Activated CD8-positive, alpha-beta memory T cell treated with anti-CD3 and anti-CD28 coated beads, Interleukin-2, amount 10 ng/mL, durations not matched to agents 7 days and 5 days (primary cell): ENCODE measurements at places on chromosomes 4 and X.
A peak's percentile ranks its signal among the peaks of the same experiment; 100 is the strongest.

DNA sequence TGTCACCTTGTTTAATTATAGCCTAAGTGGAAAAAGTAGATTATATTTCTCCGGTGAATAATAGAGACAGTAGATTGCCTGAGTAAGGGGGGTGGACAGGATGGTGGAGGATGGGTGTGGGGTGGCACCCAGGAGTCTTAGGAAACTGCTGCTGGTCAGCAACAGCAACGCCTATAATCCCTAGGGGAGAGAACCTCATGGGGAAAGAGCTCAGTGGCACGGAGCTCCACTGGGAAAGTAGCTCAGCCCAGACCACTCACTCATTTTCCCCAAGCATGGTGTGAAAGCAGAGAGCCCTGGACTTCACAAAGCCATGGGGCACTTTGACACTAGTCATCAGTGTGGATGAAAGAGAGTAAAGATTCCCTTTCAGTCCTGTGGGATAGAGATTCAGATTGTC is 31.1 kb downstream of the METTL14 start:
- no peak overlapping the region for H3K4me3 ChIP-seq
- H3K27ac ChIP-seq, result no peak overlapping the region
- H3K4me1 ChIP-seq, result peaks cover 8% of the 10 kb centered on the region
- peaks cover 16% of the 10 kb centered on the region for H3K36me3 ChIP-seq
- H3K27me3 ChIP-seq, result no peaks in the 10 kb centered on the region
- DNase-seq, result no peak

GRCh38 chr4:11543706-11544105 is 115.0 kb upstream of the HS3ST1 start:
- no peaks in the 10 kb centered on the region for H3K27me3 ChIP-seq
- no peak overlapping the region for H3K27ac ChIP-seq
- H3K4me1 ChIP-seq, result no peaks in the 10 kb centered on the region
- H3K4me3 ChIP-seq, result no peak overlapping the region
- DNase-seq, result no peak
- no peaks in the 10 kb centered on the region for H3K36me3 ChIP-seq

DNA sequence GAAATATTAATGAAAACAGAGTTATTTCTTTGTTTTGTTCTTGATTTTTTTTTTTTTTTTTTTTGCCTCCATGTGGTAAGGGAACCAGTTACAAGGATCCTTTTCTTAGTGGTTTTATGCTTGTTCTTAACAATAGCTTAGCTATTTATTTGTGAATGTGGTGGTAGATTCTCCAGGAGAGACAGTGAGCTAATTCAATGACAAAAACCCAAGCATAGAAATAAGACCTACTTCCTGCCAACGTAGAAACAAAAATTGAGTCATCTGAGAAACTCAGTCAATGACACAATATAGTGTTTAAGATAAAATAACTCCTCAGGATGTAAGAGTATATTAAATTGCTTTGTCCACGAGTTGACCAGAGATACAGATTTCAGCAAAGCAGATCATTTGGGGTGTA is 863.8 kb upstream of the PABPC4L start:
- DNase-seq, result no peak
- no peaks in the 10 kb centered on the region for H3K36me3 ChIP-seq
- no peak overlapping the region for H3K27ac ChIP-seq
- H3K27me3 ChIP-seq, result no peaks in the 10 kb centered on the region
- no peak overlapping the region for H3K4me3 ChIP-seq
- H3K4me1 ChIP-seq, result no peaks in the 10 kb centered on the region

DNA sequence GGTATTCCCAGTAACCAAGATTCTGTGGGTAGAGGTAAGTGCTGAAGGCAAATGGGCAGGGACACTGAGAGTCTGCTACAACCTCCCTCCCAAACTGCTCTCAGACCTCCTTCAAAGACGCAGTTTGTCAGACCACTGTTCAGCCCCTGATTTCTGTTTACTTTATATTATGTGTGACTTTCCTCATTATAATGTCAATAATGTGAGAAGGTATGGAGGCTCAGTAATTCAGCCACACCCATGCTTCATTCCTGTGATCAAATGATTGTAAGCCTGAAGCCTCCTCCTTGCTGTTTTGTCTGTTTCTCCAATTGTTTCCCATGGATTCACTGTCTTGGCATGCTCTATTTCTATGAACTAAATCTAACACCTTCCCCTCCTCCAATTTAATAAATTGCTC is 75.6 kb downstream of the SYTL5 start:
- no peaks in the 10 kb centered on the region for H3K27me3 ChIP-seq
- no peak overlapping the region for H3K27ac ChIP-seq
- no peak overlapping the region for H3K4me3 ChIP-seq
- DNase-seq, result no peak
- H3K36me3 ChIP-seq, result no peaks in the 10 kb centered on the region
- H3K4me1 ChIP-seq, result no peaks in the 10 kb centered on the region

- H3K27me3 ChIP-seq, result peaks cover 21% of the 10 kb centered on the region
- no peak for DNase-seq
- H3K4me1 ChIP-seq, result no peaks in the 10 kb centered on the region
- no peak overlapping the region for H3K4me3 ChIP-seq
These were observed 95.8 kb downstream of the PALLD start for GRCh38 chr4:168592676-168593075.

- H3K27ac ChIP-seq, result no peak overlapping the region
- H3K36me3 ChIP-seq, result peaks cover 15% of the 10 kb centered on the region
- no peak overlapping the region for H3K4me3 ChIP-seq
- no peaks in the 10 kb centered on the region for H3K27me3 ChIP-seq
- peaks cover 24% of the 10 kb centered on the region for H3K4me1 ChIP-seq
These were observed 78.4 kb upstream of the MAP3K15 start for GRCh38 chrX:19593690-19594089.

GRCh38 chr4:70660106-70660505 is 6.2 kb downstream of the JCHAIN start:
- no peak overlapping the region for H3K4me3 ChIP-seq
- H3K36me3 ChIP-seq, result no peaks in the 10 kb centered on the region
- no peak overlapping the region for H3K27ac ChIP-seq
- H3K27me3 ChIP-seq, result peaks cover 2% of the 10 kb centered on the region
- H3K4me1 ChIP-seq, result peaks cover 17% of the 10 kb centered on the region

- no peak for DNase-seq
- H3K27me3 ChIP-seq, result no peaks in the 10 kb centered on the region
- no peaks in the 10 kb centered on the region for H3K36me3 ChIP-seq
- H3K27ac ChIP-seq, result no peak overlapping the region
- H3K4me1 ChIP-seq, result no peaks in the 10 kb centered on the region
These were observed 24.5 kb upstream of the NEXMIF start for GRCh38 chrX:74949717-74950116.

- H3K4me3 ChIP-seq, result no peak overlapping the region
- peak; percentile 72 for DNase-seq
- peaks cover 34% of the 10 kb centered on the region for H3K27me3 ChIP-seq
- H3K36me3 ChIP-seq, result no peaks in the 10 kb centered on the region
- no peak overlapping the region for H3K27ac ChIP-seq
- peaks cover 9% of the 10 kb centered on the region for H3K4me1 ChIP-seq
These were observed 36.1 kb upstream of the IQSEC2 start for GRCh38 chrX:53317365-53318069.

DNA sequence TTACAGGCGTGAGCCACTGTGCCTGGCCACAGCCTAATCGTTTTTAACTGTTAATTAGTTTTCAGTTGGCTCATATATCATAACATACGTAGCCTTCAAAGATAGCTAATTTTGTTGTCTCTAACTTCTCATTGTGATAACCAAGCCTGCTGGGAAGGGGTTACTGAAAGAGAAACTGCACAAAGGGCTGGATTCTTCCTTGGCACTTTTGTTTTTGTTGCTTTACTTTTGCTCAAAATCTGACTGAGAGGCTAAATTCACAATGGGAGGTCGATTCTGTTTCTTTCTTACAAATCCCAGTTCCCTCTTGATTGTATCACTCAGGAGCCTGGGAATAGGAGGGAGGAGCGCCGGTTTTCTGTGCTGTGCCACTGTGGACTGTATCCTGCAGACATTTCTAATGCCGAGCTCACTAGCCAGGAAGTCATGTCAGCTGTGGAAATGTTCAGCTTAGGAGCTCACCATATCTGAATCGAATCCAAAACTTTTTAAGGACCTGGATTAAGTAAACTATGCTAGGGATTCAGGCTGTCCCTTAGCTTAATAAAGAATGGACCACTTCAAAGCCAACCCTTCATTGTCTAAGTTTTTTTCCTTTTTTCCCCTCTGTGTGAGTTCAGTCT is 120.5 kb upstream of the FAT1 start:
- DNase-seq, result no peak
- no peaks in the 10 kb centered on the region for H3K4me1 ChIP-seq
- no peaks in the 10 kb centered on the region for H3K27me3 ChIP-seq
- no peaks in the 10 kb centered on the region for H3K36me3 ChIP-seq
- no peak overlapping the region for H3K4me3 ChIP-seq
- no peak overlapping the region for H3K27ac ChIP-seq

GRCh38 chr4:98617358-98618047 is 40.9 kb downstream of the TSPAN5 start:
- peaks cover 4% of the 10 kb centered on the region for H3K36me3 ChIP-seq
- H3K4me1 ChIP-seq, result peaks cover 22% of the 10 kb centered on the region
- DNase-seq, result no peak
- no peak overlapping the region for H3K27ac ChIP-seq
- H3K4me3 ChIP-seq, result no peak overlapping the region

- no peaks in the 10 kb centered on the region for H3K27me3 ChIP-seq
- no peak overlapping the region for H3K4me3 ChIP-seq
- no peak overlapping the region for H3K27ac ChIP-seq
- H3K4me1 ChIP-seq, result no peaks in the 10 kb centered on the region
These were observed 119.9 kb downstream of the RASGEF1B start for GRCh38 chr4:81351654-81352445.

- peaks cover 4% of the 10 kb centered on the region for H3K4me1 ChIP-seq
- H3K4me3 ChIP-seq, result no peak overlapping the region
- H3K27me3 ChIP-seq, result no peaks in the 10 kb centered on the region
- no peak overlapping the region for H3K27ac ChIP-seq
- DNase-seq, result no peak
These were observed 59.0 kb downstream of the CHM start for GRCh38 chrX:85988353-85988752.

- H3K27ac ChIP-seq, result no peak overlapping the region
- H3K4me3 ChIP-seq, result no peak overlapping the region
- no peaks in the 10 kb centered on the region for H3K4me1 ChIP-seq
- DNase-seq, result no peak
- no peaks in the 10 kb centered on the region for H3K27me3 ChIP-seq
These were observed 57.0 kb upstream of the GIMD1 start for GRCh38 chr4:106425576-106425975.

DNA sequence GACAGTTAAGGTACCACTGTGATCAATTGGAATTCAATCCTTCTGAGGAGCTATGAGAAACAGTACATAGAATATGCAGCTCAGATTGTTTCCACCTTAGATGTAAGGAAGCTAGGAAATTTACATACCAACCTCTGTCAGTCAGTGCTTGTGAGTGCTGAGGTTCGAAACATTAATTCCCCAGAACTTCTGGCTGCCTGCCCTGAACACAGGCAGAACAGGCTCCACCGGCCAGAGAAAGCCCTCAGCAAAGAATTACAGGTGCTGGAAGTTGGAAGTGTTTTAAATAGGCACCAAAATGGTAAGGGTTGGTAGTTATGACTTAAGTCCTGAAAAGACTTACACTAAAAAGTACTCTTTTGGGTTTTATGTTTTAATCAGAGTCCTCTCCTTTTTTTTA is 651.8 kb downstream of the C4orf33 start:
- no peak for DNase-seq
- no peak overlapping the region for H3K27ac ChIP-seq
- no peaks in the 10 kb centered on the region for H3K4me1 ChIP-seq
- no peak overlapping the region for H3K4me3 ChIP-seq
- no peaks in the 10 kb centered on the region for H3K36me3 ChIP-seq

GRCh38 chrX:84216881-84217280 is 28.9 kb upstream of the RPS6KA6 start:
- no peak overlapping the region for H3K4me3 ChIP-seq
- no peak overlapping the region for H3K27ac ChIP-seq
- no peaks in the 10 kb centered on the region for H3K36me3 ChIP-seq

DNA sequence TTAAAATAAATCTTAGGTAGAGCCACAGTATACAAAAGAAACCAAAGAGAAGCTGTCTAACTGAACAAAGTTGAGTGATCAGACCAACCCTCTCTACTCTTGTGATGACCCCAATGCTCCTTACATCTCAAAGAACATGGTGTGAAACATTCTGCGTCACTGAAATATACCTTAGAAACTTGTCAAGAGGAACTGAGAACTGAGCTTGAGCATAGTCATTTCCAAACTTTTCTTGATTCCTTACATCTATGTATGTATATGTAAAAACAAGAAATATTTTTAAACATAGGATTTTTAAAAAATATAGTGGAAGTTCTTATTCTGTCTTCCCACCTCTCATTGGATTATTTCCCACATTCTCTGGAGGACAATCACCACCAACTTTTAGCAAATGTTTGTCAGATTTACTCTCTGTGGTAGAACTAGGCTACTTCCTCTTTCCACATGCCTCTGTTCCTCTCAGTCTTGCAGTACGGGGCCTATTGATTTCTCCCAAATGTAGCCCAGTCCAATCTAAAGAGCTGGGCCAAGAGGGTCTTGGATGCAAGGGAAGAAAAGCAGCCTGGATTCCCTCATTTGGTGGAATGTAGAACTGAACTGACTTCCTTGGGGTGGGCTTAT is 98.2 kb upstream of the HHIP start:
- H3K36me3 ChIP-seq, result no peaks in the 10 kb centered on the region
- no peaks in the 10 kb centered on the region for H3K4me1 ChIP-seq
- no peak overlapping the region for H3K27ac ChIP-seq
- no peaks in the 10 kb centered on the region for H3K27me3 ChIP-seq

DNA sequence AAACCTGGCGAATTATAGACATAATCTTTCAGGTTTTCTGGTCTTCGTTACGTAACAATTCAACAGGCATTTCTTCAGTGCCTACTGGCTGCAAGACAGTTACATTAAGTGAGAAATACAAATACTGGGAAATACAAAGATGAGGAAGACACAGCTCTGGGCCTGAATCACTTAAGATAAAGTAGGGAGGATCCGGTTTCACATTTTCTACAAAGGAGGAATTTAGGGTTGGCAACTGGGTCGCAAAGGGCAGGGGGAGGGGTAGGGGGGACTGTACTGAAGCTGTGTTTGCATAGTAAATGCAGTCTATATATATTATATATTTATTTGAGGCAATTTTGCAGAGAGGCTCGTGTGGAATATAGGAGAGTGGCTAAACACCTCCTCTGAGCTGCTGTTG is 107.4 kb downstream of the MAML3 start:
- H3K27me3 ChIP-seq, result peaks cover 39% of the 10 kb centered on the region
- DNase-seq, result no peak
- peaks cover 25% of the 10 kb centered on the region for H3K4me1 ChIP-seq
- no peaks in the 10 kb centered on the region for H3K36me3 ChIP-seq

GRCh38 chrX:12595720-12596119 is 195.5 kb upstream of the PRPS2 start:
- H3K27me3 ChIP-seq, result no peaks in the 10 kb centered on the region
- no peak overlapping the region for H3K27ac ChIP-seq
- no peaks in the 10 kb centered on the region for H3K36me3 ChIP-seq
- H3K4me1 ChIP-seq, result no peaks in the 10 kb centered on the region
